Fibroblast of skin of right biceps (primary cell): ENCODE measurements at places on chromosomes 7 and 10.

DNA sequence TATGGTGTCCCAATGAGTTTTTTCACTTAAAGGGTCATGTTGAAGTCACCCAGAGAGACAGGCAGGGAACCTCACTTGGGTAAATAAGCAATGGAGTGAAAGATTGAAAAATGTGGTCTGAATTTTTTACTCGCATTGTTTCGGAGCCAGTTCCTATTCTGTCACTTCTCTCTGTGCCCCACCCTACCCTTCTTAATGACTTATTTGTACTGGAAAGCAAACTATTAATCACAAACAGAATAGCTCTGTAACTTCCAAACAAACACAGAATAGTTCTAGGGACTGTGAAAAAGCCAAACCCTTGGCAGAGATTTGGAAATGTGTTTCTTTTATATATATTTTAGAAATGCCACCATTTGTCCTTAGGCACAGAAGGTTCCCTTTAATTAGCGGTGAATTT lies 76.0 kb downstream of the LRMDA start:
- no peak for DNase-seq

DNA sequence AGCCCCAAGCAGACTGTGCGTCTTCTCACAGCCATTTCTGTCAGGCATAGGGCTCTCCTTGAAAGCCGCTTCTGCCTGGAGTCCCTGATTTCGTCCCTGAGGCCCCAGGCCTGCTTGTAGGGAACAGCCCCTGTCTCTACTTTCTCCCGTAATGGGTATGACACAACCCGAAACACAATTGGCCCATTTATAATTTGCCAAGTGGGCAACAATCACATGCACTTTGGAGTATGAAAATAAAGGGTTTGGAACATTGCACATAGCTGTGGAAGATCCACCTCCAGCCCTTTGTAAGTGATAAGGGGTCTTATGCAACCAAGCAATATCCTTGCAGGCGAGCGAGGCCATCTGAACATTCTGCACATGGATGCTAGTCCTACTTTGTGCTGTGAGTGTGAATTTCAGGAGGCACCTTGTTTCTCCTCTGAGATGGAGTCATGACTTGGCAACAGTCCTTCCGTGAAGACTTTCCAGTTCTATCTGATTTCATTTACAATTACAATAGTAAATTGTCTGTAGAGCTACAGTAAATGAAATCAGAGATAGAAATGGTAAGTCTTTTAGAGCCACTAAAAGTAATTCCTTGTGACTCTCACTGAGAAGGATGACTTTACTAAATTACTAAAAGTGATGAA lies 141.5 kb downstream of the CUBN start:
- DNase-seq, result no peak

GRCh38 chr7:2518737-2519118 lies 846 bp upstream of the LFNG start:
- DNase-seq, result no peak

- DNase-seq, result no peak
These were observed 21.6 kb upstream of the LHFPL3 start for GRCh38 chr7:104306793-104307192.

GRCh38 chr7:136064081-136064480 lies 86.9 kb upstream of the MTPN start:
- no peak for DNase-seq

DNA sequence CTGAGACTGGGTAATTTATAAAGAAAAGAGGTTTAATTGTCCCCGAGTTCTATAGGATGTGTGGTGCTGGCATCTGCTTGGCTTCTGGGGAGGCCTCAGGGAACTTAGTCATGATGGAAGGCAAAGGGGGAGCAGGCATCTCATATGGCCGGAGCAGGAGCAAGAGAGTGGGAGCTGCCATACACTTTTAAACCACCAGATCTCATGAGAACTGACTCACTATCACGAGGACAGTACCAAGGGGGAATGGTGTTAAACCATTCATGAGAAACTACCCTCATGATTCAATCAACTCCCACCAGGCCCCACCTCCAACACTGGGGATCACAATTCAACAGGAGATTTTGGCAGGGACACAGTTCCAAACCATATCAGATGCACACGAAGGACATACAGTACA lies 199.9 kb upstream of the DPP6 start:
- DNase-seq, result peak; percentile 62

DNA sequence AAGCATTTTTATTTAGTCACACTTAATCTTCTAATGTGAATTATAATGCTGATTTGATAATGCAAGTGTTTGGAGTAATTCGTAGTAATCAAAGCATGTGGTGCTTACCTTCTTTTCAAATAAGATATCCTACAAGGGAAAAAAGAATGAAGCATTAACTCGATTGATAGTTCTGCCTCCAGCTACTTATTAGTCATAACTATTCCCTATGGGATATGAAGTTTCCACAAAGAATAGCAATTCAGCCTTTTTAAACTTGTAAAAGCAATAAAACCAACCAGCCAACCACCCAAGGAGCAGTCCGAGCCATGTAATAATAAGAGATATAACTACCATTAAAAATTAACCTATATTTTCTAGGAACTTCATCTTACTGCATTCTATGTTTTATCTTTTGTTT lies 11.6 kb downstream of the COL28A1 start:
- DNase-seq, result peak; percentile 21

- no peak for DNase-seq
These were observed 59.6 kb downstream of the NEURL1 start for GRCh38 chr10:103552856-103553742.

GRCh38 chr7:44583146-44583865 lies 1.3 kb upstream of the TMED4 start:
- DNase-seq, result no peak

GRCh38 chr7:106257752-106258151 lies 27.0 kb downstream of the NAMPT start:
- no peak for DNase-seq

- no peak for DNase-seq
These were observed 486.0 kb upstream of the LRRN3 start for GRCh38 chr7:110604885-110605284.

DNA sequence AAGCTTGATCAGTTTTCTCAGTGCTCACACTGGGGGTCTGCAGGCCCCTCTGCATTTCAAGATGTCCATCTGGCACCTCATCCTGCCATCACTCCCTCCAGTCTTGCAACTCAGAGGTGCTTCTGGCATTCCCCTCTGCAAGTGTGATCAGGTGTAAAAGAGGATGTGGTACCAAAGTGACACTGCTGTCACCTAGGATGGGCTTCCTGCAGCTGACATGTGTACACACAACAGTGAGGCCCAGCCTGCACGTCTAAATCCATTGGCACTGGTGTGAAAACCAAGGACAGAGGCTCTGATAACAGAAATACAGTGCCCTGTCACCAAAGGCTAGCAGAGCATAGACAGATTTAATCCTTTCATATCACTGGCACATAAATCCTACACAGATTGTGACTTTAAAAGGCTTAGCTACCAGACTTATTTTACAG lies 162.5 kb upstream of the CELF2 start:
- DNase-seq, result no peak

GRCh38 chr10:86547296-86547695 lies 25.7 kb upstream of the WAPL start:
- no peak for DNase-seq

GRCh38 chr10:97174941-97175340 lies 10.8 kb downstream of the SLIT1 start:
- DNase-seq, result no peak

- DNase-seq, result no peak
These were observed 20.7 kb upstream of the KMT2E start for GRCh38 chr7:104993217-104993862.

- DNase-seq, result no peak
These were observed 349.1 kb downstream of the RPS24 start for GRCh38 chr10:78382772-78383171.

GRCh38 chr7:51154201-51154600 lies 162.4 kb downstream of the COBL start:
- no peak for DNase-seq

- DNase-seq, result no peak
These were observed 85.9 kb upstream of the UNC5B start for GRCh38 chr10:71126432-71126831.

DNA sequence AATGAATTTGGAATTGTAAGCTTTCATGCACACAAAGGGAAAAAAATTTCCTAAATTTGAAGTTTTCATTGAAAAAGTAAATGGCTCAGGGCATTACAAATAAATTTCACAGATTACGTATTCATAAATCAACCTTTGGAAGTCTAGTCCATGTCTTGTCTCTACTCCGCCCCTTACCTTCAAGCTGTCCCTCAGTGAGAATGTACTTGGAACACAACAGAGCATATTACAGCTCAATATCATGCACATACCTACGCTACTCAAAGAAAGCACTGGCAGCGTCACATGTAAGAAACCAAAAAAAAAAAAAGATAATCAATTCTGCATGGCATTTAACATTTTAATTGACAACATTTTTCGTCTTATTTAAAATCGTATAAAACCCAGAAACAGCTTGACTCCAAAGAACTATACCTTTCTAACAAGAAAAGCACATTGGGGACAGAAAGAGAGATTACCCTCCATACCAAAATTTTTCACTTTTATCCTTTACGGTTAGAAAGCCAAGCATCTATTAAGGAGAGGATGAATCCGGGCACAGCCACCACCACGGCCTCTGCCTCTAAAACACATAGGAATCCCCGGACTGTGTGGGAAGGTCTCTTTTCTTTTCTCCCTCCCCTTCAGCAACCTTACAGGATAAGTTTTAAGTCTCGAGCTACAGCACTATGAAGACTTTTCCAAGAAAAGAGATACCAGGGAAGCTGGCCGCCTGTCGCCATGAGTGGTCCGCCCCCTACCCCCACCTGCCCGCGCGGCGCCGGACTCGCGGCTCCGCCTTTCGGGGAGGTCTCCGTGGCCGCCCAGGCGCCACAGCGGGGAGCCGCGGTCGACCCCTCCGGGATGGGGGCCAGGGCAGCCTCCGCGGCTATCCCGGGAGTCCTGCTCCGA lies 1.1 kb downstream of the JMJD1C start:
- DNase-seq, result no peak

DNA sequence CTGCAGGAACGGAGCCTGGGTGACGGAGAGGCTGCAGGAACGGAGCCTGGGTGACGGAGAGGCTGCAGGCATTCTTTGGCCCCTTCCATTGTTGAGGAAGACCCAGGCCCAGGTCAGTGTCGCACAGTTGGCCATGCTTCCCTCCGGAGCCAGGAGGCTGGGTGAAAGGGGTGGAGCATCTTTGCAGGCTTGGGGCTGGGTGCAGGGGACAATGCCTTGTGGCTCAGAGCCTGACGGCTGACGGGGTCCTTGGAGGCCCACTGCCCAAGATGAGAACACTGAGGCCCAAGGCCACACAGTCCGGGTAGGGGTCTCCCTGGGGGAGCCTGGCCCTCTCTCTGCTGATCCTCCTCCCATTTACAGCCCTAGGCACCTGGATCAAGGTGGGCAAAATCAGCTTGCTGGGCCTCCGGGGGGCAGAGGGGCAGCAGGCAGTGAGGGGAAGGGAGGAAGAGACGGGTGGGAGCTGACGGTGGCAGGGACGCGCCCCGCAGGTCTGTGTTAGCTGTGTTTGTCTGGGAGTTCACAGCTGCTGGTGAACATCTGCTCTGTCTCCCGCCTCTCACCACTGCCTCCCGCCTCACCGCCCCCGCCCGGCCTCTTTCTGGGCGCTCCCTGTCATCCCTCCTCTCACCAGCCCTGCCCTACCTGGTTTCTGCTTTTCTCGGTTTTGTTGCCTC lies 30.6 kb upstream of the PCBD1 start:
- no peak for DNase-seq

DNA sequence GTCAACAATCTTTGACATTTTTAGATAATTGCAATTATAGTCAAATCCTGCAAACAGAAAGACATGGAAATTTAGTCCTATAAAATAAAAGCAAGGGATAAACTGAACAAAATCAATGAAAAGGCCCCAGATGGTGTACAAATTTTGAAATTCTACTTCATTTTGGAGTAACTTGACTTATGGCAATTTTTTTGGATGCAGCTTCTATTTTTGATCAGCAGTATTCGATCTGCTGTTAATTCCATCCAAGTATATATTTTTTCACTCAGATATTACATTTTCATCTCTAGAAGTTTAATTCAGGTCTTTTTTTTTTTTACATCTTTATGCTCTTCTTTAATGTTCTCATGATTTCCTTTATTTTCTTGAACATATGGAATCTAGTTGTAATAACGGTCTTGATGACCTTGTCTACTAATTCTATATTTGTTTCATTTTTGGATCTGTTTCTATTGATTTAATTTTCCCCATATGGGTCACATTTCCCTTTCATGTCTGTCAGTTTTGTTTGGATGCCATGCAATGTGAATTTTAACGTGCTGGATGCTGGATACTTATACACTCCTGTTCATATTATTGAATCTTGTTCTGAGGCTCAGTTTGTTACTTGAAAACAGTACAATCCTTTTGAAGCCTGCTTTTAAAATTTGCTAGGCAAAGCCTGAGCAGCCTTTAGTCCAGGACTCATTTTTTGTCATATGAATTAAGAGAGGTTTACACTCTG lies 164.3 kb upstream of the FAM3C start:
- DNase-seq, result no peak

GRCh38 chr7:157498657-157499056 lies 161.9 kb downstream of the DNAJB6 start:
- DNase-seq, result no peak

DNA sequence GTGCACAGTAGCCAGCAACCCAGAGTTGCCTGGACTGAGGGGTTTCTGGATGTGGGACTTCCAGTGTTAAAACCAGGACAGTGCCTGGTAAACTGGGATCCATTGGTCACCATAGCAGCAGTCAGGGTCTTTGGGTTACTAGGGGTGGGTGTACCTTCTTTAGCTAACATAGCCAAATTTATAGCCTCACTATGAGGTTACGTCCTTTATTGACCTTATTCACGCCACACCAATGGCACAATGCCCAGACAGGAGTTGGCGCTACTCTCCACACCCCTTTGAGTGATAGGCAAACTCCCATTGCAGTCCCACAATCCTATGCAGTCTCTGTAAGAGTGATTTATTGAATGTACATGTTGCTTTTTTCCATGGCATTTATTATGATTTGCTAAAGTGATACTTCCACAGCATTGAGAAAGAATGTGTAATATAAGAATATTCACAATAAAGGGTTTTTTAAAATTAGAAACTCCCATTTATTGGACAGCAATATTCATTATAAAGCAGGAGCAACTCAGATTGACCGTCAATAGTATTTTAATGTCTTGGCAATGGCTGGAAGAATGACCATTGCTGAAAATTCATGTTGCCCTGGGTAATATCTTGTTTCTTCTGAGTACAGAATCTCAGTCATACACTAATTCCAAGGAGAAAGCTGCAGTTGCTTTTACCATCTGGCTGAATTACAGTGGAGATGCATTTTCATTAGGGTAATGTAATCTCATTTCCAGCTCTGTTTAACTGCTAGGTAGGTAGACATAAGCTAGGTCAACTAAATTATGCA lies 26.1 kb downstream of the IFIT5 start:
- DNase-seq, result no peak

- peak; percentile 46 for DNase-seq
These were observed 8.3 kb downstream of the ANKRD7 start for GRCh38 chr7:118232837-118233236.

DNA sequence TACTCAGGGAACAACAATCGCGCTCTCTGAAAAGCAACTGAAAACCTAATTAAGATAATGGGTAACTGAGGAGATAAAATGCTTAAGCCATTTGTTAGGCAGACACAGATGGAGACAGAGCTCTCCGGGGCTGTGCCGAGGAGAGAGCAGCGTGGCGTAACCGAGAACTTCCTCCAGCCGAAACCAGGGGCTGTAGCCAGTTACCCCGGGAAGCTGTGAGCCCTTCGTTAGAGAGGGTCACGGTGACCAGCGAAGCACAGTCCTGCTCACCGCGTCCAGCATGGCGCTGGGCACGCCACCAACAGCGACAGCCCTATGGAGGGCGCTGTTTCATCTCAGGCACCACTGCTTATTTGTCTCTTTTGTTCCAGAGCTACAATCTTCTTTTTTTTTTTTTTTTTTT lies 16.1 kb downstream of the PAPOLB start:
- DNase-seq, result peak; percentile 6
